NCI-H82 (cell line): ENCODE measurements at places on chromosomes 16 and 17.

- peak; percentile 13 for DNase-seq
These were observed 22.1 kb upstream of the KDM8 start for GRCh38 chr16:27181019-27181790.

DNA sequence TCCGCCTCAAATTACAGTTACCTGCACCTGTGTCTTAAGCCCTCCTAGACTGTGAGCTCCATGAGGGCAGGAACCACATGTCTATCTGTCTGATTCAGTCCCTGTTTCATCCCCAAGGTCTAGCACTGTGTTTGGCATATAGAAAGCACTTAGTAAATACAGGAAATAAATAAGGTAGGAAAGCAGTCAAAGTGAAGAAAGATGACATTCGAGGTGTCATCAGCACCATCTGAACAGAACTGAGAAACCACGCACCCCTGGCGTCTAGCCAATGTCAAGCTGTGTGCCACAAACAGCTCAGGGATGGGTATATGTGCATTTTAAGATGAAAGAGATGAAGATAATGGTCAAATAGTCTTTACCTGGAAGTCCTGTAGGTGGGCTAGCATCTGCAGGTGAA is 79.6 kb upstream of the ATP2A3 start:
- DNase-seq: no peak

- no peak for DNase-seq
These were observed 333.5 kb downstream of the NPIPA8 start for GRCh38 chr16:18003033-18003432.

- DNase-seq: no peak
These were observed 8.5 kb upstream of the MYCBPAP start for GRCh38 chr17:50499721-50500120.

DNA sequence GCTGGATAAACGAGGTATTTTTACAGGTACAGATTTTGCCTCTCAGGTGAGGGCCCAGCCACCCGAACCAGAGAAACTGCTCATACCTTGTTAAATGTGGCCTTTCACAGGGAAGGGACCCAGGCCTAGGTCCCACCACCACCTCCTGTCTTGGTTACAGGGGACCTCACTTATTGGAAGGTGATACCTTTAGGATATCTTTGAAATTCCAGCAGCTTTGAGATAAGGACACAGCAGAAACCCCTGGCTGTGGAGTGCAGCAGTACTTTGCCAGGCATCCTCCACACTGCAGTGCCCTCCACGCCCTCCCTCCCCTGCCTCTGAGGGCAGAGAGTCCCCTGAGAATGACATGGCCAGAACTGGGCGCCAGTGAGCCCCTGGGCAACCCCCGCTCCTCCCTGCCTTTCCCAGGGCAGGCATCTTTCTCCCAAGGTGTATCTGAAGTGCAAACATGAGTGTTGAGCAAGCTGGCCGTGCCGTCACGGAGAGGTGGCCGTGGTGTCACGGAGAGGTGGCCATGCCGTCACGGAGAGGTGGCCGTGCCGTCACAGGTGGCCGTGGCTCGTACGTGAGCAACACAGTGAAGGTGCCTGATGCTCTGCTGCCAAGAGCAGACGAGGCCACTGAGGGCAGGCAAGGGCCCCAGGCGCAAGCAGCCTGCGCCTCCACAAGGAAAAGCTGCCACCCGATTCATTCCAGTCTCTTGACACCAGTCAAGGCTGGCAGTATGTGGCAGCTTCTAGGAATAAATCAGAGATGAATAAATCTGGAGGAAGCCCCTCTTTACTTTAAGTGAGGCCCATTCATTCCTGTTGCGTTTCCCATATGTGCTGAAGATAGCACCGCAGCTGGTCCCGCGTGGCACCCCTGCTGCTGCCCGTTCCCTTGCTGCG is 134.5 kb upstream of the CHMP6 start:
- no peak for DNase-seq

GRCh38 chr16:17439580-17439979 is 31.2 kb downstream of the XYLT1 start:
- DNase-seq: no peak

DNA sequence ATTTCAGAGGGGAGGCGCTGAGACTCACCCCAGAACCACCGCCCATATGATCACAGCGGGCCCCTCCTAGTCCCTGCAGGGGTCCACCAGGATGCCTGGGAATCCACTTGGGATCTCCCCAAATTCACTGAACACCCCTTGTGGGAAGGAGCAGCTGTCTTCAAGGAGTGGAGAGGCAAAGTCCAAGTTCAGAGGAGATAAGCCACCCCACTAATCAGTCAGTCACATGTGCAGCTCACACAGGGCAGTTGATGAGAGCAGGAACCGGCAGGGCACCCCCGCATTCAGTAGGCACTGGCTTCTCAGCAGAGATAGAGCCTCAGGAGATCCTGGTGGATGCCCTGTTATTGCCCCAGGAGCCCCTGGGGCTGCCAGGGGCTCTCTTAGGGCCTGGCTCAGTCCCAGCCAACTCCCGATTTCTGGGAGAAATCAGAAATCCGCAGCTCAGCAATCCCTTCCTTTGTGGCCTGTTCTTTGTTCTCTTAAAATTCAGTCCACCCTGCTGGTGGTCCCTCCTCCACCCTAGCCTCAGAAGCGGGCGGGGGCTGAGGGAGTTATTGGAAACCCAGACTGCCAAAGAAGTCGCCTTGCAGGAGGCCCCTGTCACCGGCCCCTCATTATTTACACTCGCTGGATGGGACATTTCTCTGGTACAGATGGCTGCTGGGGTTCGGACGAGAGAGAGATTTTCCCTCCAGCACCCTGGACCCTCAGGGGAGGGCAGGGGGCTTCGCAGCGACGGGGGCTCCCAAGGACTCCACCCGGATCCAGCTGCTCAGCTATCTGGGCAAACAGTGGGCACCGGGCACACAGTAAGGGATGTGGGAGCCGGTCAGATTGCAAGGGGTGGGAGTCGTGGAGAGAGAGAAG is 1.8 kb downstream of the CDC42EP4 start:
- peak; percentile 71 for DNase-seq

GRCh38 chr17:5191541-5192417 is at the start of gene ZNF594:
Gene ZNF594, minus strand, starts transcription at chr17:5191868. Its CDS starts 7,612 bp downstream, at chr17:5184256.
- peak; percentile 99 for DNase-seq
